ENCODE measurements at places on chromosomes 6 and 20. TPM values are rescaled to one million over a fixed set of nuclear protein-coding genes. Genes with fewer than 3 reads are reported as not detected.

IPCEF1 gene
- 0.63 TPM for total RNA-seq

TRERF1 gene
- 2.2 TPM for total RNA-seq

PRL gene
- not detected for total RNA-seq

CNPY3 gene
- total RNA-seq = 59.0 TPM

Data from epithelial cell of proximal tubule (primary cell).